ENCODE measurements at places on chromosomes 1 and 21.

- no peak for DNase-seq
Observed at GRCh38 chr1:60229821-60230220, 156.3 kb upstream of the C1orf87 start.

DNA sequence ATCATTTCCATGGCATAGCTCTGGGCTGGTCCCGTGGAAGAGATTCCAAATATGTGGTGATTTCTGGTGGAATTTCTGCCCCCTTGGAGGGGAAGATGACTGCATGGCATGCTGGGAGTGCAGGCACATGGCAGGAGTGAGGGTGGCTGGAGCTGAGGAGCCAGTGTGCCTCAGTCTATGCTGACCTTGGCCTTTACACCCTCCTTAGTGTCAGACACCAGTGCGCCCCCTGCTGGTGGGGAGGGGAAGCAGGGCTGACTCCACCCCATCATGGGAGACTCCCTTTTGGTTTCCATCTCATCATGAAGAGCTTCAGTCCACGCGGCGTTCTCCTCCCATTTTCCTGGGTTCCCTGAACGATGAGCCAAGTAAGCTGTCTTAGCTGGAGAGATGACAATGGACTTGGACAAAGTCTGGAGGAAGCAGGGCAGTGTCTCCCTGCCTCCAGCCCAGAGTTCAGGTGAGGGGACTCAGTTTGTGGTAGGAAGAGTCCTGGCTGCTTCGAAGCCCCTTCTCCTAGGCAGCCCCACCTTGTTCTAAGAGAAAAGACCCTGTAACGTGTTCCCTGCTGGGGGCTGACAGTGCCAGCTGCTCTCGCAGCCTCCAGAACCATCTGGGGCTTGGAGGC lies 10.3 kb downstream of the ALX3 start:
- DNase-seq: peak; percentile 31

- no peak for DNase-seq
Observed at GRCh38 chr1:93588955-93589354, 92.7 kb downstream of the BCAR3 start.

GRCh38 chr1:4935807-4936206 lies 281.4 kb downstream of the AJAP1 start:
- DNase-seq: no peak

- peak; percentile 70 for DNase-seq
Observed at GRCh38 chr1:223683586-223684487, 18.3 kb upstream of the CAPN8 start.

DNA sequence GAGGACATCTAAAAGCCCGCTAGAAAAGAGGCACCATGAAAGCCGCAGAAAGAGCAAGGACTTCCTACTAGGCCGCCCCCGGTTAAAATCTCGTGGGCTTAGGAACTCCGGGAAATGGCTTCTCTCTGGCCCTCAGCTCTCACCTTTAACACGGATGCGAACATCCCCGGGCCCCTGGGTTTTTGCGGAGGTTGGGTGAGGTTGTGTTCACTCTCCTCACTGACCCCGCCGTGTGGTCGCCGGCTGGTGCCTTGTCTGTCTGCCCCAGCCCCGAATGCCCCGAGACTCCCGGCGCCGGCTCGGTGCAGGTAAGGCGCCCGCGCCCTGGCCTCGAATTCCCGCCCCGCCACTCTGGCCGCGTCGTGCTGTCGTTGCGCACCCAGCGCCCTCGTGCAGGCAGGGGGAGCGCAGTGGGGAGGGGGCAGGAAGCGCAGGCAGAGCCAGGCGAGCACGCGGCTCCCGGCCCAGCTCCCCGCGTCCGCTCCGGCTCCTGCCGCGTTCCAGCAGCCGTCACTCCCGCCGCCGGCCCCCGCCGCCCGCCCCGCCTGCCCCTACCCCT lies at the start of gene SHISAL2A:
Gene SHISAL2A, plus strand, starts transcription at position 437 of the 559 bp plus-strand sequence. CDS start 326 bp downstream, outside the sequence.
- DNase-seq: no peak

GRCh38 chr1:193285641-193286040 lies 99.2 kb upstream of the B3GALT2 start:
- DNase-seq: no peak

GRCh38 chr1:176796583-176796982 lies 333.6 kb downstream of the PAPPA2 start:
- no peak for DNase-seq

DNA sequence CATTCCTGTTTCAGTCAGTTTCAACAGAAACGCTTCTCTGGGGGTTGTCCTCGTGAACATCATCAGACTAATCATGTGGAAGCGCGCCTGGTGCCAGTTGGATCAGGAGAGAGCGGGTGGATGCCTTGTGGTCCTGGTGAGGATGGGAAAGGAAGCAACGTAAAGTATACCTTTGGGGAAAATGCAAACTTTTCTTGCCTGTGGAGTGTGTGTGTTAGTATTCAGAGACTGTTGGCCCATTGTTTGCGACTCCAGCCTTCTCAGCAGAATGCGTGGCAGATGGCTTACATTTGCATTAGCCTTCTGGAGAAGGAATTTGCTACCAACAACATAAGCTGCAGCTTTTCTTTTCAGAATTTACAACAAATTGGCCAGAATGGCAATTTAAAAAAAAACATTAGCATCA lies 173.9 kb downstream of the RWDD3 start:
- DNase-seq: no peak

DNA sequence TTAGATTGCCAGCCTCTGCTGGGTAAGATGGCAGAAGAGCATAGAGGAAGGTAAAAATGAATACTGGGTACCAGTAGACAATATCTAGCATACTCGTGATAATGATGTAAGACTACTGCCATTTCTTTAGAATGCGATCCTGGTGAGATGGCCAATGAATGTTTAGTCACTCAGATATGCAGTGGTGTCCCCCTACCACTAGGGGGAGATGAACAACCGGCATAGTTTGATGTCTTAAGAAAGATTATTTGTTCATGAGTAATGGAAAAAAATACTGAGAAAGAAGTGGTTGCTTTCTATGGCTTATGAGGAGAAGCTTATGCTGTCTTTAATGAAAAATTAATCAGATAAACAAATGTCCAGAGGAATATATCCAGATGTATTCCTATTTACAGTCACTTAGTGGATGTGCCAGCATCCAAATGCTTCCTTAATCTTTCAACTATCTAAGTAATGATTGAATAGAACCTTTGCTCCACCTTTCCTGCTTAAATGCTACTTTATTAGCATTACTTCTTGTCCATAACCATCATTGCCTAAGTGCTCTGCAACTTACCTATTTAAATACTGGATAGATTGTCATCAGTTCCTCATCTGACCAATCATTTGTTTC lies 256.6 kb downstream of the ST6GALNAC3 start:
- peak; percentile 55 for DNase-seq

- DNase-seq: peak; percentile 19
Observed at GRCh38 chr1:218164930-218165700, 120.0 kb upstream of the RRP15 start.

GRCh38 chr21:27569091-27569490 lies 602.2 kb upstream of the ADAMTS5 start:
- DNase-seq: no peak

DNA sequence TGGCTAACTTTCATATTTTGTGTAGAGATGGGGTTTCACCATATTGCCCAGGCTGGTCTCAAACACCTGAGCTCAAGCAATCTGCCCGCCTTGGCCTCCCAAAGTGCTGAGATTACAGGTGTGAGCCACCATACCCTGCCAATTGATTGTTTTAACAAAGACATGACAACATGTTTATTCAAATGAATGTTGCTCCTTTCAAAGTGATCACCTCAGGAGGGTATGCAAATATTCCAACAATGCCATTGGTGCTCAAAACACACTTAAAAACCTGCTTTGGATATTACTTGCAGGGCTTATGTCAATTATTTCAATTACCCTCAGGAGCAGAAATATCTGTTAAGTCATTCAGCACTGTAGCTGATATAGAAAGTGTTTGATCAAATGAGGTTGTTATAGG lies 7.9 kb downstream of the LAX1 start:
- no peak for DNase-seq

DNA sequence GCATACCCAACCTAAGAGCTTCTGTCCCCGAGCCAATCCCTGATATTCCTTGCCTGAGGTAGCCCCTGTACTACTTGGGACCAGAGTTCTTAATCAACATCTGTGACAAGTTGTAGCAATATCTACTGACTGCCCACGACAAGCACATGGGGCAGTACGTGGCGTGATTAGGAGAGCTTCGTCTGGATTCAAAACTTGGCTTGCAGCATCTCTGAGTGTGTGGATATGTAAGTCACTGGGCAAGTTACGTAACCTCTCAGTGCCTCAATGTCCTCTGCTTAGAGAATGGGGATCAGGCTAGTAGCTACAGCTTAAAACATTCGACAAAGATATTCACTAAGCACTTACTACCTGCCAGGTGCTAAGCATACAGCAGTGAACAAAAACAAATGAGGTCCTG lies 5.0 kb downstream of the HSPG2 start:
- no peak for DNase-seq

DNA sequence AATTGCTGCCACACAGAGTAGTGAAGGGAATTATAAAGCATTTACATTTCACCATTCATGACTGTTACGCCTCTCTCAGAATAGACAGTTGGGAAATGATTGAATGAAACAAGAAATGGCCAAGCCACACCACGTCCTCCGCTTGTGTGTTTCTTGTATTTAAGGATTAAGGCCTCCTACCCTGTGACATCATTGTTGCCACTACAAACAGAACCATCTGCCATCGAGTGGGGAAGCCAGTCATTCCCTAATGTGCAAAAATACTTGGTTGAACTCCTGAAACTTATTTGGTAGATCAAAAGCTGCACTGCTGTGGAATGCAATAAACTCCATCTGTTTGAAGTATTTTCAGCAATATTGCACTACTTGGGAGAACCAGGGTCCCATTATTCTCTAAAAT lies 99.0 kb upstream of the C1orf105 start:
- DNase-seq: no peak

GRCh38 chr1:28915031-28915895 lies 894 bp downstream of the EPB41 start:
- DNase-seq: peak; percentile 48

- DNase-seq: no peak
Observed at GRCh38 chr1:238489006-238489405, 598.3 kb upstream of the ZP4 start.

DNA sequence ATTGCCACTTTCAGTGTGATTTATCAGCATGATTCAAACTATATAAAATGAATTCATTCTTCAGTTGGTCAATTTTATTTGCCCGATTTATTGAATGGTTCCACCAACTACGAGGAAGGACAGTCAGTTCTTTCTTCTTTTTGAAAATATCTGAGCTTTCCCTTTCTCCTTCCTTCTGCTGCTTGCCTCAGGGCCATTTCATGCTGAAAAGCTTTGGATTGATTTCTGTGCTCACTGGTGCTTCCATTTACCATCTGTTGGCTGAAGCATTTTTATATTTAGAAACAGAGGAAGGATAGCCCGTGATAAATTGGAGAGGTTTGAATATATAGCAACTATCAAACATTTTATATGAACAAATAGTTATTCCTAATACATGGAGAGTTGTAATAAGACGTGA lies 68.9 kb upstream of the ADAMTS5 start:
- no peak for DNase-seq

GRCh38 chr21:32135401-32136363 lies 143.2 kb downstream of the MIS18A start:
- no peak for DNase-seq

GRCh38 chr1:93177991-93178390 lies 2.2 kb downstream of the TMED5 start:
- no peak for DNase-seq

GRCh38 chr1:43879414-43879813 lies 54.2 kb upstream of the ARTN start:
- no peak for DNase-seq

DNA sequence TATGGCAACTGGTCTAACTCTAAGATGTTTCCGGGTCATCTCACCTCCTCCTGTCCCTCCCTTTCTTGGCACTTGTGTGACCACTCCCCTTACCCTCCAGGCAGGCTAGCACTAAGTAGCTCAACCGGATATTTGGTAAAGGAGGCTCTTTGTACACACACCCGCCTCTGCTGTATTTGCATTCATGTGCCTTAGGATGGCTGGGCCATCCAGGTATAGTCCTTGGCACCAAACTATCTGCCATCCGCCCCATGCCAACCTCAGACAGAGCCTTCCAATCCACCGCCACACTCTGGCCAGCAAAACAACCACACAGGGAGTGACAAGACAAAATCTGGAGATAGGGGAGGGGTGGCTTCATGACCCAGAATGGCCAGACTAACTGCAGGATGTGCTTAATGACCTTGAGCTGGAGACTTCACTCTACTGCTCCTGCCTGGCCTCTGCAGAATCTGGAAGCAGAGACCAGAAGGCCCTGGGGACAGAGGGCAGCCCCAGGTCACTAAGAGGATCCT lies 59.5 kb downstream of the CDK18 start:
- DNase-seq: peak; percentile 45

DNA sequence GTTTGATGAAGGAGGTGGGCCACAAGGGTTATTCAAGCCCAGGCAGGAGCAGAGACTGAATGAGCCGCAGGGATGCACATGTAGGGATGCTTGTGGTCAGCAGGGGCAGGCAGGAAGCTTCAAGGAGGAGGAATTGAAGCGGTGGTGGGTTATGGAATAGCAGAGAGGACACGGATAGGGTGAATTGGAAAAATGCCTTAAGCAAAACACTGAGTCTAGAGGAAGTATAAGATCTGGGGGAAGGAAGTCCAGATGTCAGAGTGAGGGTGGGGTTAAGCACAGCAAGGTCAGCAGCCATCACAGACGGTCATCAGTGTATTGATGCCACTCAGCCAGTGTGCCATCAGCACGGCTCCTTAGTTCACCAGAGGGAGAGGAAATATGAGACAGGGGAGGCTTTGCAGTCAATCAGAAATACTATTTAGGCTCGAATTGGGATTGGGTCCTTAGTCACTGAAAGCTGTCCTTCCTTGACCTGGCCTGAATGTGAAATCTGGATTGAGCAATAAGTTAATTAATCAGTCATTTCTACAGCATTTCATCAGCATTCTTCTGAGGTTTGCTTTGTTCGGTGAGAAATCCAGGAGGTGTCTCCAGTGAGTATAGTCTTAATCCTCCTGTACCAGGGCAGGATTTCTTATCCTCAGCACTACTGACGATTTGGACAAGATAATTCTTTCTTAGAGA lies 6.0 kb upstream of the LCE1F start:
- no peak for DNase-seq

DNA sequence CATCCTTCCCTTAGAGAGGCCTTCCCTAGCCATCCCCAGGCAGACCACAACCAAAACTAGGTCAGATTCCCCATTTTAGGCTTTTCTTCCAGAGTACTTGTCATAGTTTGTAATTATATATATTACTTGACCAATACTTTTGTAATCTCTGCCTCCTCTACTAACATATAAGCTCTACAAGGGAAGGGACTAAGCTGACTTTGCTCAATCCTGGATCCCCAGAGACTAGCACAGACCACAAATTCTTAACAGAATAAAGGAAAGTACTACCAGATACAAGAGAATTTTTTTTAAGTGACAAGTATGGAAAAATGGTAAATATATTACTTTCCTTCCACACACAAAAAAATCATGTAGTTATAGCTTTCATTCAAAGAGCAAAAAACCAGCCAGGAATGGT lies 2.0 kb downstream of the ZMYM6 start:
- no peak for DNase-seq

DNA sequence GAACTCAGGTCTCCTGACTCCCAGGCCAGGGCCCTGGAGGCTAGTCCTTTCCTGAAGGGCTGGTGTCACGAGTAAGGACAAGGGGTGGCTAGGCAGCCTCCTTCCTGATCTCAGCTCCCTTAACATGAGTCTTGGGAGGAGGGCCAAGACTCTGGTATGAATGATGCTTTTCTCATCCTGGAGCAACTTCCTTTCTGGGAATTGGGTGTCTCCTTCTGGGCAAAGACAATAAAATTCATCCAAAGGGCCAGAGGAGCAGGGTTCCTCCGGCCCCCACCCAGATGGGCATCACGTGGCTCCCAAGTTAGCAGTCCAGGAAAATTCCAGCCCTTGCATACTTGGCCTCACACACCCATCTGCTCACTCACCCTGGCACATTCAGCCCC lies at the start of gene FAM167B:
Gene FAM167B, plus strand, starts transcription at position 335 of the 386 bp plus-strand sequence. CDS start 200 bp downstream, outside the sequence.
- DNase-seq: no peak

Measured in LoVo (cell line).